ENCODE measurements at places on chromosomes 12 and 14.

DNA sequence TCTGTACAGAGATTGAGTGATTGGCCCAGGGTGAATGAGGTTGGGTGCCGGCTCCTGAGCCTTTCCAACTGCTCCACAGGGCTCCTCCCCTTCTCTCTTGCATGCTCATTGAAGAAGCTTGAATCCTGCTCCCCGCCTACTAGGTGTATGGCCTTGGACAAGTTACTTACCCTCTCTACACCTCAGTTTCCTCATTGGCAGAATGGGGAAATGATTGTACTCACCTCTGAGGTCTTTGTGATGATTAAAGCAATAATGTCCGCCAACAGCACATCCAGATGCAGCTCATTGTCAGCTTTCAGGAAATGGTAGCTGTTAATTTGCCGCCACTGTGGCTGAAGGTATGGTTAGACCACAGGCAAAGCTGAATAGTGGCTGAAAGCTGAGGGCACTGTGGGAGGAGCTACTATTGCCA, 174.1 kb downstream of the CRADD start:
- no peak for DNase-seq

- DNase-seq, result peak; percentile 31
These were observed 7.5 kb upstream of the TRHDE start for GRCh38 chr12:72264548-72265175.

DNA sequence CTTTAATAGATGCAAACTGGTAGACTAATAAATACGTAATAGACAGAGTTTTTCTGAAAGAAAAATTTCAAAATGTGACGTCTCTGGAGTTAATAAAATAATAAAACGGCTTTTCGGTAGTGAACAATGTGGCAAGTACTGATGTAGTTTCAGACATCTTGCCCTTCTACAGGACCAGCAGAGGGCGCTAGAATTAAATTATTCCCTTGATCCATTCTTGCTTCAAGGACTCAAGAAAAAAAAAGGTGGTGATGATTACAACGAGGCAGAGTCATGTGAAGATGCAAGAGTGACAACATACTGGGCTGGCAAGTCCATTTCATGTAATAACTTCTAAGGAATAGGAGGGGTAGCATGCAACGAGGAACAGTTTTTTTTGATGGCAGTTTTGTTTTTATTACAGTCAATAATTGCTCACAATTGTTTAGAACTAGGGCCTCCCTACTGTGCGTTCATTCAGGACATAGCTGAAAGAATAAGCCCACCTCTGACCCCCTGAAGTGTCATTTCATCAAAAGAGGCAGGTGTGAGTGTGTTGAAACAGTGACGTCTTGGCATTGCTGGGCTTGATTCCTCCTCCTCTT, 101.0 kb upstream of the GZMB start:
- peak; percentile 63 for DNase-seq

DNA sequence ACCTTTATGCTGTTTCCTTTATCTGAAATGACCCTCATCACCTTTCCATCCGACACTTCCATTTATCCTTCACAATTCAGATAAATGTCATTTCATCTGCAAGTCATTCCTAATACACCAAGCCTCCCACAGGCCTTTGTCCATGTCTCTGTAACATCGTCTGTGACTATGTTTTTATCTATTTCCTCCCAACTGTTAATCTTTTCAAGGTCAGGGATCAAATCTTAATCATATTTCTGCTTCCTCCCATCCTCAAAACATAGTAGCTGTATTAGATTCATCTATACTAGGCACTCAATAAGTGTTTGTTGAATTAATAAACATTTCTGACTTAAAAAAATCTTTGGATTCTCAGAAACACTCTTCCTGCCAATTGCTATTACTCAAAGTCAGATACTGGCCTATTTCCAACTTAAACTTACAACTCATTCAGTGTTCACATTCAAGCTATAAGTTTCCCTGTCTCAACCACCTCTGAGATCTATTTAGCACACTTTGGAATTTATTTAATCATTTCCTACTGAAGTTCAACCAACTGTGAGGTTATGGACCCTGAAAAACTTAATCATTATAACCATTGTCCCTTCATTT, 100.2 kb upstream of the ALX1 start:
- no peak for DNase-seq

DNA sequence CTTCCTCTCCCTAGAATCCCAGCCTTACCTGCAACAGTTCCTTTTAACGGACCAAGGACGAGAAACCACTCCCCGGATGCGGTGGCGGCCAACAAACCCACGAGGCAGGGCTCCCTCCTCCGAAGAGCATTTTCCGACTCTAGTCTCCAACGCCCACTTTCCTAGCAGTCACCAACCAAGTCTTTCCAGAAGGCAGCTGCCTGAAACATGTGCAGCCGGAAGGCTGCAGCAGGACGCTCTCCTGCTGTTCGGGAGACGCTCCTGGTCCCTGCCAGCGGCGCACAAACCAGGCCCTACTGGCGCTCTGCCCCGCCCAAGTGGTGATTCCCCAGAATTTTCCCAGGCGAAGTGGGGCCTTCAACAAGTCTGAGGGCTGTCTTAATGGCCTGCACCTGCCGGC, 21.1 kb upstream of the ADAM20 start:
- peak; percentile 47 for DNase-seq

DNA sequence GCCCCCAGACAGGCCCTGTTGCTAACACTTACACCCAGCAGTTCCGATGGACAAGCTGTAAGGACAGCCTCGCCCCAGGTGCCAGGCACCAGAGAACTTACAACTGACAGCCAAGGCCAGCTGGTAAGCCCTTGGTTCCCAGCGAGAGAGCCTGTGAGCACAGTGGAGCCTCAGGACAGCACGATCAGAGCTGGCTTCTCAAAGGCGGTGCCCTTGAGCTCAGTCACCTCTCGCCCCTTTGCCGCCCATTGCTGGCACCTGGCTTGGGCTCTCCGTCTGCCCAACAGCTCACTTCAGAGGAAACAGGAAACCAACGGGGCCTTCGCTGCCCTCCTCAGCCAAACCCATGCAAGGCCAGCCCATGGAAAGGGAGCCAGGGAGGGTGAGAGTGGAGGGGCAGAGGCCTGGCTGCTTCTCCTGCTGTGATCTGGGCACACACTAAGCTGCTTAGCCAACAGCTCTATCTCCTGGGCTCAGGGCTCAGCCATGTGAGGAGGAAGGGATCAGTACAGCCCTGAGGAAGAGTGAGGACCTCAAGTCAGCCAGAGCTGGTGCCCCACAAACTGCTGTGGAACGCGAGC, 98.5 kb downstream of the SINHCAF start:
- no peak for DNase-seq

- no peak for DNase-seq
These were observed 9.3 kb downstream of the AMN start for GRCh38 chr14:102931580-102932285.

GRCh38 chr12:99983456-99984258, 1.1 kb downstream of the ANKS1B start:
- no peak for DNase-seq

- no peak for DNase-seq
These were observed 1.4 kb upstream of the KERA start for GRCh38 chr12:91059211-91059610.

GRCh38 chr12:66190519-66191370, 1.7 kb downstream of the IRAK3 start:
- no peak for DNase-seq

- peak; percentile 37 for DNase-seq
These were observed 1.6 kb downstream of the CACNA1C start for GRCh38 chr12:2054091-2055018.

DNA sequence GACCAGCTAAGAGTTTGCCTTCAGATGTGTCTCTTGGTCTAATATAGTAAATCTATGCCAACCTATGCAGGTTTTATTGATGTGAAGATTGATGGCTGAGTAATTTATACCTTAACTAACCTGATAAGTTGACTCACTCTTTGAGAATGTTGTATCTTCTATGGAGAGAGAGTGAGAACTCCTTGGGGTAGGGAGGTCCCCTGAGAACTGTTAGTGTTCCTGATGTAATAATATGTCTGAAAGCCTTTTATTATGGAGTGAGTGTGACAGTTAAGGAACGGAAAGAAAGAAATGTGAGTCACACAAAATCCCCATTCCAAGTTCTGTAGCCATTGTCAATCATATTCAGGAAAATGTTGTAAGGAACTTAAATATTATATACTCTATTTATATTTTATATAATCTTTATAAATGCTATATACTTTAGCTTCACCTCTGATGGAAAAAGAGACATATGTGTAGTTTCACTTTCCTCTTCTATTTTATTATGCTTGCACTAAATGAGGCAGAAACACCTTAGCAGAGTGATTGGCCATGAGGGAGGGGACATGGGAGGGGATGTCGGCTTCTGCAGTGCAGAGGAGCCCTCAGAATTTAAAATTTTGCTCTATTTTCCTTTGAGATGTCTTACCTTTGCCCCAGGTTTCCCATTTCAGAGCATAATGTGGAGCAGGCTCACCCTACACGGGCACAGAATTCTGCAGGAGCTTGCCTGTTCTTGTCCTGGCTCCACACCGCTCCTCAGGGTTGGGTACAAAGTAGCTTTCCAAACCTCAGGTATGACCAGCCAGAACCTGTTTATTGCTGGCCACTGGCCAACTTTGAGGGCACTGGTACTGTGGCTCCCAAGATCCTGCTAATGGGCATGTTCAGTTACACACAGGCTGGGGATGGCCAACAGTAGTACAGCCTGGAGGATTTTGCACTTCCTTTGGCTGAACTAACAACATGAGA, 57.7 kb downstream of the ARF6 start:
- no peak for DNase-seq

DNA sequence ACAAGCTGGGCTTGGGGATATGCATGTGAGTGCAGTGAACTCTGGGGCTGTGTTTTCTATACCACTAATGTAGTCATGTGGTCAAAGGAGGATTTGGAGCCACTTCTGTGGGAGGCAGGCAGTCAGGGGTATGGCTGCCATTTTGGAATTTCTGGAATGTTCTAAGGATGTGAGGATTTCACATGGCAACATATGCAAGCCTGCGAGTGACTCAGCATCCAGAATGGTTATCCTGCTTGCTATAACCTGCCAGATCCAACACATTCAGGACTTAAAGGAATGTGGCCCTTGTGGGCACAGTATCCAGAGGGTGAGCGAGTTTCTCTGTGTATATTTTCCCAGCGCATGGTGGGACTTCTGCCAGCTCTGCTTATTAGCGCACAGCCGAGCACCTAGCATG, 249.2 kb upstream of the PWP1 start:
- DNase-seq, result peak; percentile 60

- no peak for DNase-seq
These were observed 674.3 kb upstream of the MDGA2 start for GRCh38 chr14:48349689-48350088.

- DNase-seq, result no peak
These were observed 638.5 kb upstream of the FLRT2 start for GRCh38 chr14:84891404-84891803.

DNA sequence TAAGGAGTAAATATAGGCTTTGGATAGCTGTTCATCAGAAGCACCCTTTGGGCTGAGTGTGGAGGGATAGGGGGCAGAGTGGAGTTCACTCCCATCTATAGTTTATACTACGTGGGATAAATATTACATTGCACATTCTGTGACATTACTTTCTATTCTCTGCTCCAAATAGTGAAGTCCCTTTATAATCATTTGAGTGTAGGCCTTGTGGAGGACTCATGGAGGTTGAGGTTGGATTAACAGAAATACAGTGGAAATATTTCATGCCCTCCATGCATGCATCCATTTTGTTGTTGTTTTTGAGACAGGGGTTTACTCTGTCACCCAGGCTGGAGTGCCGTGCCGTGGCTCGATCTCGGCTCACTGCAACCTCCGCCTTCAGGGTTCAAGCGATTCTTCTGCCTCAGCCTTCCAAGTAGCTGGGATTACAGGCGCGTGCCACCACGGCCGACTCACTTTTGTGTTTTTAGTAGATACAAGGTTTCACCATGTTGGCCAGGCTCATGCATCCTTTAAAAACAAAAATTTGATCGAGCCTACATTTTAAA, 1.4 kb downstream of the CHPT1 start:
- peak; percentile 7 for DNase-seq

- peak; percentile 74 for DNase-seq
These were observed 82.3 kb downstream of the PLEKHG3 start for GRCh38 chr14:64786296-64787149.

GRCh38 chr12:105721891-105722290, 391.4 kb downstream of the C12orf75 start:
- DNase-seq, result no peak

DNA sequence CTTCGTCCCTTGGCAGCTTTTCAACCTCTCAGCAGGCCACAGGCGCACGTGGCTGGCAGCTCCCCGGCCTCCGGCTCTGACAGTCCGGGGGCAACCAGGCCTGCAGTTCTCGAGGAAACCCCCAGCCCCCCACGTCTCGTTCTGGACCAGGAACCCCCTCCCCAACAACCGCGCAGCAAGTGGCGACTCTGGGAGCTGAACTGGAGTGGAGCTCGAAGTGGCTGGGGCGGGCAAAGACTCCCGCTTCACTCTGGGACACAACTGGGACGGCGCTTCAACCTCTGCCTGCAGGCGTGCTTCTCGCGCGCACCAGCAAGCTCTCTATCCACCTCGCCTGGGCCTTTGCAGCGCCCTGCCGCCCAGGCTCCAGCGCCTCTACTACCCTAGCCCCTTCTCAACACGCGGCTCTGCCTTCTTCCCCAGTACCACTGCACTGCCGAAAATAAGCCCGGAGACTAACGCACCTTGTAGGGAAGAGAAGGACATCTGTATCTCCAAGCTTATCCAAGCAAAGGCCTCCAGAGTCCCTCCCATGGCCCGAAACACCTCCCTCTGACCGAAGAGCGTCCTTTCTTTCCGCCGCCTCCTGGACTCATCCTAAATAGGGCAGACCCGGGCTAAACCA, 2.4 kb upstream of the NKX2-1 start:
- no peak for DNase-seq

DNA sequence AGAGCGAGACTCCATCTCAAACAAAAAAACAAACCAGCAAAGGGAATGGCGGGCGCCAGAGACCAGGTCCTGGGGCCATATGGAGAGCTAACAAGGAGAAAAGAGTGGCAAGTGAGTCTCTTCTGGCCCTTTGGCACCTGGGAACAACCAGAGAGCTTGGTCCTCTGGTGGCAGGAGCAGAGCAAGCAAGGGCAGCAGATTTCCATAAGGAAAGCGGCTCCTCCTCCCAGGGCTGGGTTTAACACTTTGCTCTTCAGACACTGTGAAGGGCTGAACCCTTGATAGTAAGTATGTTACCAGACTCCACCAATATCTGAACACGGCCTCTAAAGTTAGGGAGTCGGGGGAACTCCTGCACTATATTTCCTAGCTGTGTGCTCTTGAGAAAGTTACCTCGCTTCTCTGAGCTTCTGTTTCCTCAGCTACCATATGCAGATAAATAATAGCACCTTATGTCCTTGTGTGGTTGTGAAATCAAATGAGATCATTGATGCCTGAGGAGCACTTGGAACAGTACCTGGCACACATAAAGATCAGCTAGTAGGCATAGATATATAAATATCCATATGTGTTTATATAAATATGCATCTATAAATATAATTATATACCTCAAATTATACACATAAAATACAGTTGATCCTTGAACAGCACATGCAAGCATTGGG, 33.4 kb upstream of the PLEKHG6 start:
- no peak for DNase-seq
